ENCODE measurements at places on chromosomes 1 and 21.
A peak's percentile ranks its signal among the peaks of the same experiment; 100 is the strongest.

- no peak for DNase-seq
These were observed 94.0 kb downstream of the EDEM3 start for GRCh38 chr1:184660462-184661191.

GRCh38 chr1:94246692-94247137 is 9.3 kb upstream of the ARHGAP29 start:
- DNase-seq = no peak

- no peak for DNase-seq
These were observed 2.9 kb downstream of the CYYR1 start for GRCh38 chr21:26570203-26570602.

DNA sequence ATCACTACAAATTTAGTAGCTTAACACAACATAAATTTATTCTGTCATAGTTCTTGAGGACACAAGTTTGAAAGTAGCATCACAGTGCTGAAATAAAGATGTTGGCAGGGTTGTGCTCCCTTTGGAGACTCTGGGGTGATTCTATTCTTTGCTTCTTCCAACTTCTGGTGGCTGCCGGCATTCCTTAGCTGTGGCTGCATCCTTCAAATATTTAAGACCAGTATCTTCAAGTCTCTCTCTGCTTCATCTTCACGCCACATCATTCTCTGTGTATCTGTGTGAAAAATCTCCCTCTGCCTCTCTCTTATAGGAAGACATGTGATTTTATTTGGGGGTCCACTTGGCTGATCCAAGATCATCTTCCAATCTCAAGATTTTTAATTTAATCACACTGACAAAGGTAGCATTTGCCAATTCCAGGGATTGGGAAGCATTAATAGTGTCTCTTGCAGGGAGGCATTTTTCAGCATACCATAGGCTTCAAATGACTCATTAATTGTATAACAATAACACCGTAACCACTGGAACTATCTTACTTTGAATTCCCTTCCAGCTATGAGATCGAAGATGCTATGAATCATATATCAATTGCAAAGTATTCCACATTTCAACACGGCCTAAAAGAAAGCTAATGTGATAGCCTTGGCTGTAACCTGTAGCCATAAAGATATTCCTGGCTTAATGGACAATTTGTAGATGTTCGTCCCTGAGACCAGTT is 74.6 kb downstream of the DPT start:
- no peak for DNase-seq

DNA sequence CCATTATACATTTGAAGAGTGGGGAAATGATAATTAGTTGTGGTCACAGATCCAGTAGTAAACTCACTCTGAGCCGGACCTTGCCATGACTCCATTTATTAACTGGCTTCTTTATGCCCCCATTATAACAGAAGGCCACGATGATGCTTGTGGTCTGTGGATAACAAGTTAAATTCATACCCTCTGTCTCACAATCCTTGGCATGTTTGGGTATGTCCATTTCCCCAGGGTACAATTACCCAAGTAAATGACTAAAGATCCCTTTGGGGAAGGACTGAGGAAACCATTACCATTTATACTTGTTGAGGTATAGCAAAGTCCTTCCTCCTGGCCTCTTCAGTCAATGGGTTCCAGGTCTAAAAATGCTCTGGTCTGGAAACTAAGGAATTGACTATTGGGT is 7.3 kb upstream of the USP1 start:
- no peak for DNase-seq

DNA sequence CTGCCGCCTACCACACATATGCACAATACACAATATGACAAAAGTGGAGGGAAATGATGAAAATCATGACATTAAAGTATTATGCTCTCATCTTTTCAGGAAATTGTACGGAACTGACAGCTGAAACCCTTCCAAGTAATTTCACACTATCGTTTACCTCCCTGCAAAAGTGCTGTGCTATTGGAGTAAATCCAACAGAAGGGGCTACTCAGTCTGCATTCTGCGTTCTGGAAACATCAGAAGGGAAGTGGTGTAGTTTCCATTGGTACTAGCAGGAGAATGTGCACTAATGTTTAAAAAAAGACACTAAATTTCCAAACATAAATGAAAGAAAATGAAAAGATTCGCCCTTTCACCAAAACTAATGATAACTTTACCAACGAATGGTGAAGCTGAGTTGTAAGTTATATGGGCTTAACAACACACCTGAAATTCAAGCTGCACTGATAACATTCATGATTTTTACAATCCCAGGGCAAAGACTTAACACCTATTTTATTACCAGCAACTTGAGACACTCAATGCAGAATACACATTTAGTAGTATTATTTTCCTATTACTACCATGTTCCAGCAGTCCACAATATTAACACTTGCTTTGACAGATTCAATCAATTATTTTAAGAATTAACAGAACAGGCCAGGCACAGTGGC is 3.2 kb downstream of the DENND1B start:
- no peak for DNase-seq

DNA sequence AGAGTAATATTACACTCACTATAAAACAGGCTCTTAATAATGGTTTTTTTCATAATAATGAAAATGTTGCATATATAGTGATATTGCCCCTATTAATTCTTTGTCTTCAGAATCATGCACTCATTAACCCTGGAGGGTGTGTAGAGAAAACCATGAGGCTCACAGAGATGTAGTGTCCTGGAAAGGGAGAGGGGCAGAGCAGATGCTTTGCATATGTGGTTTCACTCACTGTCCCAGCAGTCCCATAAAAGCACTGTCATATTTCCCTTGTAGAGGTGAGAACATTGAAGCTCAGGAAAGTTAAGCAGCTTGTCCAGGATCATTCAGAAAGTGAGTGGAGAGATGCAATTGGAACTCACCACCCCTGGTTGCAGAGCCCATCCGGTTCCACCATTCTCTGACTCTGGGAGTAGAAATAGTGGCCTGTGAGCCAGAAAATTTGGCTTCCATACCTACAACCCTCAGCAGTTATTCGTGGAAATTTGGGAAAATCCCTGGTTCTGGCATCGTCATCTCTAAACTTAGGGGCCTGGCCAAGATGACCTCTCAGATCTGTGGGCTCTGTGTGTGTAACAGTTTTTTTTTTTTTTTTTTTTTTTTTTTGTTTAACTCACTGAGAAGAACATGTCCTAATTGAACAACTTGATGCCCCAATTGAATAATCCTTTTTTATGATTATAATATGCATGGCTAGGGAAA is 86.4 kb downstream of the RGL1 start:
- no peak for DNase-seq

DNA sequence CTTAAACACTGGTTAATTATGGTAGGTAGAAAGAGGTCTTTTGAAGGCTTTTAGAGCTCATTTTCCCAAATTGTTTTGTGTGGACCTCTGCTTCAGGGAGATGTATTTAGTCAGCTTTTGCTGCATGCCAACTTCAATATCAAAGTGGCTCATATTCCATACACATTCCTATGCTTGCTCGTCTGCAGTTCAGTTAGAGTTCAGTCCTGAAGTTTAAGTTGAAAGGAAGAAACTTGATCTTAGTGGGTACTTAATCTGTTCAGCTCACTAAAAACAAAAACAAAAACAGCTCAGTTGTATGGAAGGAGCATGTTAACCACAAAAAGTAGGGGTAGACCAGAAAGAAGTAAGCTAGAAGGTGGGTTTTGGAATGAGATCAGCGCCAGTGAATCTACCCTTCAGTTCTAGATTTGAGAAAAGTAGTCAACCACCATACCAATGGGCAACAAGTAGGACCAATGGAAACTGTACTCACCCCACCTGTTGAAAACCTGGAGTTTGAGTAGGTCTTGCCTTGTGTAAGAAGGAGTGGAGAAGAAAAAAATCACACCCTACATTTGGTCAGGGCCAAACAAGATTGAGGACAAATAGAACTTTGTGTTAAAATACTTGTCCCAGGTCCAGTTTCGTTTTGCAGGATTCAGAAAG is 58.0 kb downstream of the LEPR start:
- DNase-seq = no peak

DNA sequence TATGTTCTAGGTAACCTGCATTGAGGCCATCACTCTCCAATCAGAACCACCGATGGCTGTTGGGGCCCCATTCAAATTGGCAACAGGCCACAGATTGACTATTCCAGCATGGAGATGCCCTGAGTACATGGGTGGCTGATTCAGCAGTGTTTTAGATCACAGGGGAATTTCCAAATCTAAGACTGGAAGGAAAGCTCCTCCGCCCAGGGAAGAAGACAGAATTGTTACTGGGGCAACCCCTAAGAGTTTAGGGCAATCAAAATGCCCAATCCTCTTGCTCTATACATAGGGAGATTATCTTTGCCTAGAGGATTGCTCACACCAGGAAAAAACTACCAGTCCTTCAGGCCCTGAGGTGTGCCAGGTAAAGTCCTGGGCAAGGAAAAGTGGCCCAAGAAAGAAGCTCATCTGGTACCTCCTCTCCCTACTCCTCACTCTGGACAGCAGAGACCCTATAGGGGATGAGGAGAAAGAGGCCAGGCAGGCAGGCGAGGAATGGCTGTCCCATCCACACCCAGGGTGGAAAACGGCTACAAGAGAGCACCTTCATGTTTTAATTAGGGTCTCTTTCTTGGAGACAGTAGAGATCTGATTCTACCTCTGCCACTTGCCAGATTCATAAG is 5.8 kb downstream of the S100A8 start:
- DNase-seq = no peak

DNA sequence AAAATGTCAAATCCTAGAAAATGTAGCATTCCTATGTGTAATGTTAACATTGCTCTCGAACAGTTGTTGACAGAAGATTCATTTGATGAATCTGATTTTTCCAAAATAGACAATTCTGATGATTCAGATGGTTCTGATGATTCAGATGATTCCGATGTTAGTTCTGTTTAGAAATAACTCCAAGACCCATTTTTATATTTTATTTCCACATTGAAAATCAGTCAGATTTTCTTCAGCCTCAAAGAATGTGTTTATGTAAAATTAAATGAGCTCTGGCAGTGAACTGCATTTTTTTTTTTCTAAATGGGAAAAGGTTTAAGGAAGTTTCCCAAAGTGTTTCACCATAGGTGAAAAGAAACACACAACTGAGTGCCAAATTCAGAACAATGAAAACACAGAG is 136.5 kb downstream of the TSEN15 start:
- DNase-seq = no peak

- no peak for DNase-seq
These were observed 64.0 kb upstream of the EDEM3 start for GRCh38 chr1:184818646-184819045.

DNA sequence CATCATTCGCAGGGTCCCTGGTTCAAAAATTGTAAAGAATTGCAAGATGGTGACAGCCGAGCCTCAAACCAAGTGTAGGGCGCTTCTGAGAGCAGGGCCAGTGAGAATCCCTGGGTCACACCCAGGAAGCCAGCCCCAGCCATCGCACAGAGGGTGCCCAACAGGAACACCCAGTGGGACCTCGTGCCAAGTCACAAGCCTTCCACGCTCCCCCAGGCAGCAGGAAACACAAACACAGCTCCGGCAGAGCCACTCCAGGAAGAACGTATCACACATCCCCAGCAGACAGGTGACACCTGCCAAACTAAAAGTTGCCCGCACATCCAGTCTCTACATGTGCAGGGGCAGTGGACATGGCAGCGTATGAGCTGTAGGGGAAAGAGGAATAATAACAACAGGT is 20.2 kb downstream of the DHRS3 start:
- DNase-seq = peak; percentile 79

GRCh38 chr1:234923626-234924025 is 205.0 kb downstream of the TOMM20 start:
- DNase-seq = no peak

GRCh38 chr21:45164838-45165237 is 90.5 kb downstream of the ADARB1 start:
- DNase-seq = no peak

GRCh38 chr21:45669382-45669781 is 25.9 kb downstream of the PCBP3 start:
- no peak for DNase-seq

DNA sequence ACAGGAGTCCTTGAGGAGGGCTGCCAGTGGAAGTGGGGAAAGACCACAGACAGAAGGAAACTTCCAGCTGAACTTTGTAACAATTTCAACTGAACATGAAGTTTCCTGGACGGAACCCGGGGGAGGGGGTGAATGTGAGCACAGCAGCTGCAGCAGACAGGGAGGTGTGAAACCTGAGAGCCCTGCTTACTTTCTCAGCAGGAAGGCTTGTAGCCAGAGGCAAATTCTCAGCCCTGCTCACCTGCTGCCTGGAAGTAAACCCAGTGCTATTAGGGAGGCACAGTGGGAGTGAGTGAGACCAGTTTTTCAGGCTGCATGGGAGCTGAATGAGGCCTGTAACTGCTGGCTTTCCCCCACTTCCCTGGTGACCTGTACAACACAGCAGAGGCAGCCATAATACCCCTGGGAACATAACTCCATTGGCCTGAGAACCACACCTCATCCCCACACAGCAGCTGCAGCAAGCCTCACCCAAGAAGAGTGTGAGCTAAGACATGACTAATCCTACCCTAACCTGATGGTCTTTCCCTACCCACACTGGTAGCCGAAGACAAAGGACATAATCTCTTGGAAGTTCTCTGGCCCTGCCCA is 9.6 kb upstream of the SPRR2F start:
- DNase-seq = no peak

DNA sequence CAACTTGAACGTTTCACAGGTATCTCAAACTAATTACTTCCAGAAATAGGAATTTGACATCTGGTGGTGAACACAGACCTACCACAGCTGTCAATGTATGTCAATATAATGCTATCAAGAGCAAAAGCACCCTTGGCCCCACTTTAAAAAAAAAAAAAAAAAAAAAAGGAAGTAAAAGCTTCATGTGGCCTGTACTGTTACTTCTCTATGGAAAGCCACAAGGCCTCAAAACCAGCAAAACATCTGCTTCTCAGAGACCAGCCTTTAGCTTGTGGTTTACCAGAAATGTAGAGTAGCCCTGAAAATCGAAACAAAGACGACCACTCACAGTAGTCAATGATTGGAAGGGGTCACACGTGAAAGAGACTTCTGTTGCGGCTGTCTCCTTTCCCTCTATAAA is 109.6 kb downstream of the SLC45A1 start:
- DNase-seq = no peak

DNA sequence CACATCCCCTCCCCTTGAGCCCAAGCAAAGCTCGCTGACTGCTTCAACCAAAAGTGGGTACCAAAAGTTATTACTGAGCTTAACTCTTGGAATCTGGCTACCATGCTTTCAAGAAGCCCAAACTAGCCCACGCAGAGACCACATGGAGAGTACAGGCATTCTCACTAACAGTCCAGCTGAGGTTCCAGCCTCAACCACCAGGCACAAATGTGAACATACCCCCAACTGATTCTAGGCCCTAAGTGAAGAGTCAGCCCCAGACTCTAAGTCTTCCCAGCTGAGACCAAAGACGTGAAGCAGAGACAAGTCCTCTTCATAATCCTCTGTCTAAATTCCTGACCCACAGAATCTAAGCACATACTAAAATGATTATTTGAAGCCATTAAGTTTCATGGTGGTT is 36.8 kb downstream of the EVI5 start:
- DNase-seq = no peak

DNA sequence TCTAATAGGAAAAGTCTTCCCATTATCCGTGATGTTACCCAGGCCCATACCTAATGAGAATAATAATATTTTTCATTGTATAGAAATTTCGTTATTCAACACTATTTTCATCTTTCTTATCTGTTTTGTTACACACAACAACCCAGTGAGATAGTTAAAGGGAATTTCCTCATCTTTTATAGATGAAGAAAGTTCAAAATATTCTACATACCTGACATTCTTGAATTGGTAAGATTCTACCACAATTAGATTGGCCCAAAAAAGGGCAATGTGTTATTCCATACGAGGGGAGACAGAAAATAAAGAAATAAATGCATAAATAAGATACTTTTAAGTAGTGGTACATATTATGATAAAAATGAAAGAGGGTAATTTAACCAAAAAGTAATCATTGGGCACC is 405.5 kb upstream of the ADAMTS5 start:
- no peak for DNase-seq

GRCh38 chr1:108199201-108199691 is 897 bp downstream of the SLC25A24 start:
- DNase-seq = no peak
